Cardiac atrium fibroblast (primary cell): ENCODE measurements at places on chromosomes 4 and X. TPM values are rescaled to one million over a fixed set of nuclear protein-coding genes. Genes with fewer than 3 reads are reported as not detected.

The DDIT4L gene
- 0.18 and 1.6 TPM in 2 replicates for total RNA-seq

The ESX1 gene
- not detected in 2 replicates for total RNA-seq

The CLDN22 gene
- total RNA-seq = not detected in 2 replicates

The MAGEE1 gene
- total RNA-seq = 0.65 and 1.1 TPM in 2 replicates

The PDE6B gene
- 0.81 and 14.8 TPM in 2 replicates for total RNA-seq

The PDE5A gene
- total RNA-seq = 11.6 and 19.1 TPM in 2 replicates

The YIPF7 gene
- not detected in 2 replicates for total RNA-seq

The PPBP gene
- not detected in 2 replicates for total RNA-seq
